ENCODE measurements at places on chromosomes 4 and X.

- DNase-seq, result no peak
Measured at GRCh38 chrX:124239324-124239723, 93.1 kb upstream of the TEX13D start.

- no peak for DNase-seq
Measured at GRCh38 chr4:89939546-89939945, 44.9 kb downstream of the MMRN1 start.

GRCh38 chr4:92234393-92235176 lies 69.2 kb upstream of the GRID2 start:
- DNase-seq, result no peak

DNA sequence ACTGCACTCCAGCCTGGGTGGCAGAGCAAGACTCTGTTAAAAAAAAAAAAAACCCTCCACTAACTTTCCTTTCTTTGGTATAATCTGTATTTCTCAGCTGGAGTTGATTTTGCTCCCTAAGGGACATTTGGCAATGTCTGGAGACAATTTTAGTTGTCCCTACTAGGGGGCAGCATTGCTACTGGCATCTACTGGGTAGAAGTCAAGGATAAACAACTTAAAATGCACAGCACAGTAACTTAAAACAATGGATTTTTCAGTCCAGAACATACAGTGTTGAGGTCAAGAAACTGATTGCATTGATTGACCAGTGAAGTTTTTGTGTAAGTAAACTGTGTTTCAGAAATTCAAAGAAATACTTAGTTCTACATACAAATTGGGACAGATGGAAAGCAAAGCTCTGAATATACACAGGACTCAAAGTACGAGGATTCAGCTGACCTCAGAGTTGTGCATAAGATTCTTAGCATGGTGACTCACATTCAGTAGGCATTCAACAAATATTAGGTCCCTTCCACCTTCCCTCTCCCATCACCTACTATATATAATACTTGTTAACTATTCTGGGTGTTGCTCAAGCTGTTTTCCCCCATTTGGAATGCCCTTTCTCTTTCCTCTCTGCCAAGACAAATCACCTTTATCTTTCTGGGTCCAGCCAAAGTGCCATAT lies 8.8 kb downstream of the DDX53 start:
- DNase-seq, result peak; percentile 15

DNA sequence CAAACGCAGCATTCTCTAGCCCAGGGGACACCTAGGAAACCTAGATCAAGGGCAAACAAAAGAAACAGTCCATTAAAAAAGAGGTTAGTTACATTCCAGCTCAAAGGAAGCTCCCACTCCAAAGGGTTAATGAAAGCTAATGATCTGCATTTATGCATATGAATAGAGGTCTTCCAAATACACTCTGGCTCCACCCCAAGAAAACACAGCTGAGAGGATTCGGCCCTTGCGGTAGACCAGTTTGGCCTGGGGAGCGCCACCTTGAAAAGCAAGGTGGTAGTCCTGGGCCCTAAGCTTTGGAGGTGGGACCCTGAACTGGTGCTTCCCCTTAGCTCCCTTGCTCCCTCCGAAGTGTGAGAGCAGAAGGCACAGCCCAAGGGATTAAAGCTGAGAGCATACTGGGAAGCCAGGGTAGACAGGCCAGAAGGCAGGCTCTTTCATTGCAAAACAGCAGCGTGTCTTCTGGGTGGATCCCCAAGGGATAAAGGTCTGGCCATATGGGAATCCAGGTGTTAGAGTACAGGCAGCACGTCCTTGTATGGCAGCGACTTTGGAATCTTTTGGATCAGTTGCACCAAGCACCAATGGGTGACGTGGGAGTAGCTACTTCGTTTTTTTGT lies 3.7 kb downstream of the GABRQ start:
- DNase-seq, result no peak

DNA sequence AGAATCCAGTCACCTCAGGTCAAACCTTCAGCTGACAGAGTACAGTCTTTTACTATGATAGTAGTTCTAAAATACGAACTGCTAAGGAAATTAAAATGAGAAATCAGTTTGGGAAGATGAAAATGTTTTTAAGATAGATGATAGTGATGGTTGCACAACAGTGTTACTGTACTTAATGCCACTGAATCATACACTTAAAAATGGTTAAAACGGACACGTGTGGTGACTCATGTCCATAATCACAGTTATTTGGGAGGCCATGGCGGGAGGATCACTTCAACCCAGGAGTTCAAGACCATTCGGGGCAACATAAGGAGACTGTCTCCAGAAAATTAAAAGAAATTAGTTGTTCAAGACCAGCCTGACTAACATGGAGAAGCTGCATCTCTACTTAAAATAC lies 41.4 kb downstream of the ABHD18 start:
- DNase-seq, result no peak

DNA sequence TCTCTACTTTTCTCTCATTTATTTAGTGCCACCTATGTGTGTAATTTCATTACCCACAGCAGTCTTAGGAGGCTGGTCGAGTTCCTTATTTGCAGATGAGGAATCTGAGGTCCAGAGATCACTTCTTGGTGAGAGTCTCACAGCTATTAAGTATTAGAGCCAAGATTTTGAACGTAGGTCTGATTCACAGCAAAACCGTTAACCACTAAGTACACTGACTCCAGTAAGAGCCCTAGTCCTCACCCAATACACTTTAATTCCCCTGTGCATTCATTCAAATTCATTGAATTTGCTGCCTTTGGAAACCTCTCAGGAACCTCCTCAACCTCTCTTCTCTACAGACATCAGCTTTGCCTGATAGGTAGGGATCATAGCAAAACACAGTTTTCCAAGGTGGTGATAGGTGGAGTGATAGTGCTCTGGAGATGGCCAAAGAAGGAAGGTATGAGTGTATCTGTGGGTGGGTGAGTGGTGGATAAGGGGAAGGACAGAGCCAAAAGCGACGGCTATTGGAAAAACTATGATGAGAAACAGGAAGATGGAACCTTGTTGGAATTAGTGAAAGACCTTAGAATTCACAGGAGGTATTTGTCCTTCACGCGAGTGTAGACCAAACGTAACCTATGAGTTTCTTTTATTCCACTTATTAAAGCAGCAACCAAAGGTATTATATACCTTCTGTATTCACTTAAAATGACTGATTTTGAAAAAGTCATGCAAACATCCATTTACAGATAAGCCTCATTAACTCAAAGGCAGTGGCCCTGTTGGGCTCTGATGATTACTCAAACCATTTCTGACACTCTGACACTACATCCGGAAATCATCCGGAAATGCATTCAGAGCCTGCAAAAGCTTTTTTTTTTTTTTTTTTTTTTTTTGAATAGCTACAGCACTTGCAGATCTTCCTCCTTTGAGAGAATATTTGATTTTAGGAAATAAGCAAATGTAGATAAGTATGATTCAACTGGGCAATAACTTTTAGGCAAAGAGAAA lies 6.3 kb downstream of the FMR1 start:
- DNase-seq, result no peak

GRCh38 chr4:94334962-94335361 lies 7.7 kb downstream of the HPGDS start:
- no peak for DNase-seq

DNA sequence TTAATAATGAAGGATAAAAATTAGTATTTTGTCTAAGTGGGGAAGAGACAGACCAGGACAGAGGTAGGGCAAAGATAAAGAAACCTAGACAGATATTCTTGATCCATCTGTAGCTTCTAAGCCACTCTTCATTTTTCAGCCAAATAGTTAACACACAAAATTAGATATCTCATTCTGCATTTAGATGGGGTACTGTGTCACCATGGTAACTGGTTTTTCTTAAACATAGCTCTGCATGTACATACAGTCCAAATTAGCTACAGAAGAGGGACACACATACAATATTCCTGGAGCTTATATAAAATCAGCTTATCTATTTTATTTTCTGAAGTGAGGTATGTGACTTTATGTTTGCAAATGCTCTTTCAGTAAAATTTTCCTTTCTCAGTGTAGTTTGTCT lies 393.7 kb downstream of the PPP3CA start:
- DNase-seq, result no peak

DNA sequence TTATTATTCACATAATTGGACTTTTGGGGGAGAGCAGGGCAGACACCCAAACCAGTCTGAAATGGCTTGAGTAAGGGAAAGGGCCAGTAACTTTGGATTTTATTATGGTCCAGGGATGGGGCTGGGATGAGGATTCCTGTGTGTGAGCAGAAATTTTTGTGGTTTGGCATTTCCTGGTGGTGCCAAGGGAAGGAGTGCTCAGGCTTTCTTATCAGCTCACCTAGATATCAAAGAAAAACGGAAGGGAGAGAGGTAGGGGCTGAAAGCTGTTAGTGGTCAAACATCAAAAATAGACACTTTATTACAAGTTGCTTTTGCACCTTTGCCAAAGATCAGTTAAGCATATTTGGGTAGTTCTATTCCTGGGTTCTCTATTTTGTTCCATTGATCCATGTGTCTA lies 128.5 kb upstream of the DIPK2B start:
- no peak for DNase-seq

DNA sequence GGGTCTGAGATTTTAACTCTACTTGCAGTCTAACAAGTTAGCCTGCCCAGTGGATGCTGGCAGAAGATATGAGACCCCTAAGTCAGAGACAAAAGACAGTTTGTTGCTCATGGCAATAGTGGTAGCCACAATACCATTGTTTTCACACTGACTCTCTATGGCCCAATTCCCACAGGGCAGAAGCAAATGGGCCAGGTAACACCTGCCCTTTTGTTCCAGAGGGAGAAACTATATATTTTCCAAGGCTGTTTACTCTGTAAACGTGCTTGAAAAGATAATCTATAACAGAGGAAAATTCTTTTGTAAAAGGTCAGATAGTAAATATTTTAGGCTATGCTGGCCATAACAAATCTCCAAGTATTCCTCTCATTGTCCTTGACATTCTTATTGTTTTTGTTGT lies 57.2 kb upstream of the NPNT start:
- no peak for DNase-seq

DNA sequence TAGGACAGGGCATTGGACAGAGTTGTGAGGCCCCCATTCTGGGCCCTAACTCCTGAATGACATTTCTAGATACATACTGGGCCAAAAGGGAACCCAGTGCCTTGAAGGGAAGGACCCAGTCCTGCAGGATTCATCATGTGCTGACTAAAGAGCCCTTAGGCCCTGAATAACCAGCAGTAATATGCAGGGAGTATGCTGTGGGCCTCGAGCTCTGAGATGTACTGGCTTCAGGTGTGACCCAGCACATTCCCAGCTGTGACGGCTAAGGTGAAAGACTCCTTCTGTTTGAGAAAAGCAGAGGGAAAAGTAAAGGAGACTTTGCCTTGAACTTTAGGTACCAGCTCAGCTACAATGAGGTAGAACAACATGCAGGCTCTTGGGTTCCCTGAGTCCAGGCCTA lies 138.2 kb upstream of the HUWE1 start:
- DNase-seq, result no peak

DNA sequence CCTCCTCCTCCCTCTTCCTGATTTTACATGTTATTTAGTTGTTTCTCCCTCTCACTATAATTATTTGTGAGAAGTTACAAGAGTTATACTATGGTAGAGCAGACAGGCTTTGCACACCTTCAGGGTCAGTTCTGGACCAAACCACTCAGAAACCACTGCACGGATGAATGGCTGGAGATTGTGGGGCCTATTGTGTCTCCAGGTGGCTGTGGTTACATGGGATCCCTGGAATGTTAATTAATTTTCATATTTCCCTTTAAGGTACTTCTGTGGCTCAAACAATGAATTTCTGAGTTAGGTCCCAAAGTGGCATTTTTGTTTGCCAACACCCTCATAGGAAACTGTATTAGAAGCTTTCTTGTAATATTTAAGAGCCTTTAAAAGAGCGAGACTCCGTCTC lies 151.9 kb downstream of the BMPR1B start:
- no peak for DNase-seq

- no peak for DNase-seq
Measured at GRCh38 chr4:182649698-182650477, 267.3 kb downstream of the DCTD start.

DNA sequence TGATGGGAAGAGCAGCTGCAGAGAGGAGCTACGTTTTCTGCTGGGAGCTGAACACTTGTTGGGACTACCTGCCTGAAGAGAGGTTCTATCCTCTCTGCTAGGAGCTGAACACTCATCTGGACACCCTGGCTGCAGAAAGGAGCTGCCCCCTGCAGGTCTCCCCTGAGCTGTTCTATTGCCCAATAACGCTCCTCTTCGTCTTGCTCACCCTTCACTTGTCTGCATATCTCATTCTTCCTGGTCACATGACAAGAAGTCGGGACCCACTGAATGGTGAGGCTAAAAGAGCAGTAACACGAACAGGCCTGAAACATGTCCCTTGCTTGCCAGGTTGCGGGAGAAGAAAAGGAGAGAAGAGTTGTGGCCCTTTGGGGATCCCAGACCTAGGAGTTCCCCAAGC lies 27.8 kb downstream of the NAA11 start:
- no peak for DNase-seq

Data from cerebellar cortex (tissue), 1 donor.